Activated naive CD4-positive, alpha-beta T cell (primary cell): ENCODE measurements at places on chromosomes 2 and 18.

GRCh38 chr2:172287605-172288315 is 139.6 kb upstream of the ITGA6 start:
- DNase-seq = no peak

- no peak for DNase-seq
These were observed 143.3 kb downstream of the GLI2 start for GRCh38 chr2:120878970-120879369.

GRCh38 chr18:43484710-43485109 is 207.4 kb upstream of the SYT4 start:
- no peak for DNase-seq

GRCh38 chr2:234911271-234911670 is 40.5 kb upstream of the SH3BP4 start:
- DNase-seq = no peak

DNA sequence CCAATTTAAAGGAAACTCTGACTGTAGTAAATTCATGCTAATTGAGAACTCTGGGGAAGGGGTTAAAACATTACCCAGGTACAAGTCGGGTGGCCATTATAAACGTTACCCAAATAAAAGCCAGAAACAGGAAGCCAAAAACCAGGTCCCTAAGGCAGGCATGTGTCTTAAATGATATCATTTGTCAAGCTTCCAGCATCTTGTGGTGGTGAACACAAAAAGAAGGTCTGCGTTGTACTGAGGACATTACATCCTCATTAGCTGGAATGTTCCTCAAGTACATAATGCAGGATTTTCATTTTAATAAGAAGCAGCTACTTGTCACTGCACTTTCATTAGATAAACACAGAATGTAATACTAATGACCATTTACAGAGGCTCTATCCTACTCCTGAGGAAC is 10.9 kb downstream of the PTGR3 start:
- DNase-seq = no peak

- no peak for DNase-seq
These were observed 728.6 kb downstream of the SLC4A3 start for GRCh38 chr2:220356076-220356475.

DNA sequence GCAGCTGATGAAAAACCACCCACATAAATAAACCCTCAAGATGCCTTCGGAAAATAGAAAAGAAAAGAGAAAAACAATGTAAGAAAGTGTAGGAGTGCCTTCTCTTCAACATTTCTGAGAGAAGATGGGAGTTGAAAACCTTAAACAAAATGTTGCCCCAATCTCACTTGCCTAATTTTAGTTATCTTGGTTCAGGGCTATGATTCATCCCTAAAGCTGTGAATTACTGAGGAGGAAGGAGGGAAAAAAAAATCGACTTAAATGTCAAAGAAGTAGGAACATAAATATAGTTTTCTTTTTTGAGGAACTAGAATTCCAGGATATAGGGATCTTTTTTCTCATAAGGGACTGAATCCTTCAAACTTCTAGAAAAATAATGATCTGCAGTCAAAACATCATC is 360.3 kb downstream of the TGIF1 start:
- DNase-seq = no peak

- no peak for DNase-seq
These were observed 18.4 kb upstream of the TCF7L1 start for GRCh38 chr2:85114586-85115330.

DNA sequence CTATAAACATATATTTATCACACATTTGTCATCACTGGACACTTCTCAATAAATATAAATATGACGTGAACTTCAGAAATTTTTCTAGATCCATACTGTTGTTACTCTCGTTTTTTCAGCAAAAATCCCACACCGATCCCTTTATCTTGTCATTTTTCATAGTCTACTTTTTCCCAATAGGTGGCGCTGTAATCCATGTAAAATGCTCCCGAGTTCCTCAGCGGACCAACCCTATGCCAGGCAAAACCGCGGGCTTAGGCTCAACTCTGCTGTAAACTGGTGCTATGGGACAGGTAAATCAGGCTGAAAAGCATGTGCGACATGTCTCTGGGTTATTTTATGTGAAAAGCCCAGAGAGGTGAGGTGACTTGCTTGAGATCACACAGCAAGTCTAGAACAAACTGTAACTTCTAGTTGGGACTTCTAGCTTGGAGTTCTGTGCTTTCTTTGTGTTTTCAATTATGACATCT is 104.0 kb downstream of the COBLL1 start:
- DNase-seq = no peak

- no peak for DNase-seq
These were observed 2.4 kb upstream of the STK11IP start for GRCh38 chr2:219595256-219595655.

DNA sequence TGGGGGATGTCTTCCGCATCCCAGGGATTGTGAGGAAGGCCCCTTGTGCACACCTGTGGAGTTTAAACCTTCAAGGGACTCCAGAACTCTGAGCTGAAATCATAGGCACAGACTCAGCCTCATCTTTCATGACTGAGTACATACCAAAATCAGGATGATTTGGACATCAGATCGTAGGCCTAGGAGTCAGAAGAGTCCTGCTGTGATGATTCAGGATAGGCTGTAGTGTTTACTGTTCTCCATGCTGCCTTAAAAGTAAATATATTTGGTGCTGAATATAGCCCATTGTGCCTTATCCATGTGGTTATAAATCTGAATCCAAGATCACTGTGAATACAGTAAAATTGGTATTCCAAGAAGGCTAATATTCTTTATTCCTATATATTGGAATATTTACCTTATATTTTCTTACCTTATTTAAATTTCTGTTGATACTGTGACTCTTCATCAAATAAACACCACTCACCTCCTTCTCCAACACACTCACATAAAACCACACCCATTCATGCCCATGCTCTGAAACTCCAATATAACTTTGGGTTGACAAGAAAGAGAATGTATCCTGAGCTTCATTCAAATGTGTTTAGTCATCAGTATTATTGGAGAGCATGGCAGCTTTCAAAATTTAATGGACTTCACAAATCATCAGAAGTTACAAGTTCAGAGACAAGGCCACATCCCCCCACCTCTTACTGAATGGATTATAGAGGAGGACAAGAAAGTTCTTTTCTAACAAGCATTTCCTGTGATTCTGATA is 561.4 kb upstream of the LINC00305 start:
- no peak for DNase-seq

DNA sequence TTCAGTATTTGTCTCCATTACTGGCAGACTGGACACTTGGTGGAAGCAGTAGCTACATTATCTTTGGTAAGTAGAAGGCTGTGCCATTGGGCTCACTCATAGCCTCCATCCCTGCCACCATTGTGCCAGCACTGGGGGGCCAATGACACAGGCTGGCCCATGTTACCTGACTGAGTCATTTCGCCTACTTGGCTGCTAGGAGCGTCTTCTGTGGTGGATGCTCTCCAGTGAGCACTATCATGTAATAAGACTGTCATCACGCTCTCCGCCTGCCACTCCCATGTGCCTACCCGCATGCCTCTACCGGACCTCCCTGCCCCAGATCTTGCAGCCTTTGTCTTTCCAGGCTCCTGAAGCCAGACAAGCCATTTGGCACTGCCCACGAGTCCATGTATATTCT is 56.2 kb downstream of the LONRF2 start:
- no peak for DNase-seq

DNA sequence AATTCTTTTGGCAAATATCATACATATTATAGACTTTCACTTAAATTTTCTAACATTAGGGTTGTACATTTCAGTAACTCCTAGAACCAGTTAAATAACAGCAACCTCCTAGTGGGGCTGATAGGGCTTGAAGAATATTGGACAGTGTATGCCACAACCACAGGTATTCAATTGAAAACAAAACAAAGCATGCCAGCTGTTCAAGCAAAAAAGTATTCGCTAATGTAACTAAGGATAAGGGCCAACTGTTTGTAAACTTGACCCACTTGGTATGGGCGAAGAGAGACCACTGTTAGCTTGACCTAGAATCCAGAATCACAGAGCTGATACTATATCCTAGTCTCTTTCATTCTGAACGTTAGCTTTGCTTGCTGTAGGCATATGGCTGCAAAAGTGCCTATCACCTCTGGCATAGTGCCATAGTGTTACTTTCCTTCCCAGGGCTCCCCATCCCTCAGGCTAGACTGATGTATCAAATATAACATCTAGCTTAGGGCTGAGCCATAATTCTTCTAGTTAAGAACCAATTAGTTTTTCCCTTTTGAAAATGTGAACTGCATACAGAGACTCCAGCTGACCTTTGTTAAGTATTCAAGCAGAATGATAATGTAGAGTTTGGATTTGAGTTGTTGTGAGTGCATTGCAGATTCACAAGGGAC is 458.8 kb upstream of the NRXN1 start:
- no peak for DNase-seq

DNA sequence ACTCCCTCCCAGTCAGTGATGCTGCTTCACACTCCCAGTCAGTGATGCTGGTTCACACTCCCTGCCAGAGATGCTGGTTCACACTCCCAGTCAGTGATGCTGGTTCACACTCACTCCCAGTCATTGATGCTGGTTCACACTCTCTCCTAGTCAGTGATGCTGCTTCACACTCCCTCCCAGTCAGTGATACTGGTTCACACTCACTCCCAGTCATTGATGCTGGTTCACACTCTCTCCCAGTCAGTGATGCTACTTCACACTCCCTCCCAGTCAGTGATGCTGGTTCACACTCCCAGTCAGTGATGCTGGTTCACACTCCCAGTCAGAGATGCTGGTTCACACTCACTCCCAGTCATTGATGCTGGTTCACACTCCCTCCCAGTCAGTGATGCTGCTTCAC is 34.3 kb upstream of the KCNG2 start:
- no peak for DNase-seq

GRCh38 chr2:163667064-163667887 is 68.5 kb downstream of the FIGN start:
- no peak for DNase-seq

DNA sequence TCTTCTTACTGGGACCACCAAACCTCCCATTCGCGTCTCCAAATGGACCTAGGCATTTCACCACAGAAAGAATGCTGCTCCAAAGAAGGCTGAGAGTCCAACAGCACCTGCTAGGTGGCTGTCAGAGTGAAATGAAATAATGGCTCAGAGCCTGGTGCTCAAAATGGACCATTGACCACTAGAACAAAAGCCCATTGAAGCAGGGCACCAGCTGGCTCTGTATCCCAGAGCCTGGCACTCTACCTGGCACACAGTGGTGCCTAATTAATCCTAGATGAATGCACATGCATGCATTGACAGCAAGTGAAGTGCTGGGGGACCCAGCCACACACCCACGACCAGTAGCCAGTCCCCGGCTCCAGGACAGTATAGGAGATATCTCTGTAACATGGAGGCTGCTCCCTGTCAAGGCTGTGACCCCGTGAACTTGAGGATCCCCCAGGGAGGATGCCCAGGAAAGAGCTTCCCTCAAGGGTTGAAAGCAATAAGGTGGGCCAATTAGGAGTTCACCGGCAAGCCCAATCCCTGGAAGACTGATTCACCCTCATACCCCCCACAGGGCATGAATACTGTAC is 261.3 kb downstream of the TNS1 start:
- no peak for DNase-seq

- DNase-seq = no peak
These were observed 247.9 kb upstream of the POU3F3 start for GRCh38 chr2:104606056-104606455.

GRCh38 chr18:45014047-45014501 is 333.4 kb downstream of the SETBP1 start:
- DNase-seq = no peak

- no peak for DNase-seq
These were observed 727 bp downstream of the ZFAND2B start for GRCh38 chr2:219207134-219207883.

- DNase-seq = no peak
These were observed 33.8 kb upstream of the DNAJC10 start for GRCh38 chr2:182682210-182682609.

DNA sequence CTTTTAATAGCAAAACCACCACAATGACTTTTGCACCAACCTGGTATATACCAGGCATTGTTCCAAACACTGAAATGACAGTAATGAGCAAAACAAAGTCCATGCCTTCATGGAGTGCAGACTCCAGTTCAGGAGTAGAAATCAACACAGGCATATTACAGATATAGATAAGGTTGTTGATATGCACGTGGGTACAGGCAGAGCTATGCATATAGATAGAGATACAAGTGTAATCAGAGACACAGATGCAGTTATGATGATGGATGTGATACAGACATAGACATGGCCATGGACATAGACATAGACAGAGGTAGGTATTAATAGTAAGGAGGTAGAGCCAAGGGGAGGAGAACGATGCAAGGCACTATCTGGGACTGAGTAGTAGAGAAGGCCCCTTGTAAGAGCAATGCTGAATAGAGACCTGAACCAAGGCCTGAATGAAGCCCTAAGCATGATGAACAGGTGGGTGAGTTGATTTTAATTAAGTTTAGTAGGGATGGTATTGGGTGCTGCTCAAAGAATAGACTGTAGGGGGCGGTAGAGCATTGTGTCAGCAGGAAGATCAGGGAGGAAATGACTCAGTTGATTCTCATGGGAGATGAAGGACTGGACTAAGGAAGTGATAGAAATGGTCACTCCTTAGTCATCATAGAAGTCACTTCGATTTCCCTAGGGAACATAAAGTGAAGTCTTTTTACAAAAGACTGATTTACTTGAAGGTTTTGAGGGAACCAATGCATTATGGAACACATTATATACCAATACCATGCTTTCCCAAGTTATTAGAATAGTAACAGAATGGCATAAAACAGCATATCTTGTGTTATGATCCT is 39.4 kb downstream of the CMPK2 start:
- peak; percentile 20 for DNase-seq

- no peak for DNase-seq
These were observed 142.5 kb downstream of the SPHKAP start for GRCh38 chr2:228038967-228039366.

- no peak for DNase-seq
These were observed 91.9 kb downstream of the PPP1R1C start for GRCh38 chr2:182077448-182078142.

- no peak for DNase-seq
These were observed 117.9 kb upstream of the PELI1 start for GRCh38 chr2:64262071-64262470.

DNA sequence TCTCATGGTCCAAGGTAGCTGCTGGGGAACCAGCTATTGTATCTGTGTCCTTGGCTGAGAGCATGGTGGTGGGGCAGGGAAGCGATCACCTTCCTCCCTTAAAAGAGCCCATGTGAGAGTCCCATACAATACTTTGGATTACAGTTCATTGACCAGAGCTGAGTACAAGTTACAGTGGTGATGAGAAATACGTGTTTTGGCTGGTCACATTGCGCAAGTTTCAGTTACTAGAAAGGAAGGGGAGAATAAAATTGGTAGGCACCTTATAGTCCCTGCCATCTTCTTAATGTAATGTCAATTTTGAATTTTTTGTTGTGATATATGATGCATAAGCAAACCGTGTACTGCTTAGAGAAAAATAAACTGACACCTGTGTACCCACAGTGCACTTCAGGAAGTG is 67.7 kb downstream of the ZNF407 start:
- DNase-seq = no peak

- DNase-seq = no peak
These were observed 37.5 kb downstream of the NR4A2 start for GRCh38 chr2:156294945-156295580.

DNA sequence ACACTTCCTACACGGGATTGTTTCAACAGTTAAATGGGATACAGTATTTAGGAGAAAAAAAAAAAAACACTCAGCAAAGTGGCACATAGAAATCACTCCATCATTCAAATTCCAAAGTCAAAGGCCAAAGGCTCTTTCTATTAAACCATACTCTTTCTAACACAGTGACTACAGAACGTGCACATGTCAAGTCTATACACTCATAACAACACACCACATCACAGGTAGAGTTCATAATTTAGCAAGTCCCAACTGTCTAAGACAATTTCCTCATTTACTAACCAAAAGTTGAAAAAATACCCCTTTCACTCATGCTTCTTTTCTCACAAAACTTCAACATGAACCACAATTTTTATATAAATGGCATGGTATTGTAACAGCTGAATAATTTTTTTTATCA is 70.8 kb downstream of the MBOAT2 start:
- no peak for DNase-seq
